ENCODE measurements at places on chromosomes 7 and 10.

GRCh38 chr10:68188835-68189234 lies 43.1 kb downstream of the ATOH7 start:
- no peak for DNase-seq

- no peak for DNase-seq
Observed at GRCh38 chr7:91373111-91373800, 109.0 kb downstream of the FZD1 start.

DNA sequence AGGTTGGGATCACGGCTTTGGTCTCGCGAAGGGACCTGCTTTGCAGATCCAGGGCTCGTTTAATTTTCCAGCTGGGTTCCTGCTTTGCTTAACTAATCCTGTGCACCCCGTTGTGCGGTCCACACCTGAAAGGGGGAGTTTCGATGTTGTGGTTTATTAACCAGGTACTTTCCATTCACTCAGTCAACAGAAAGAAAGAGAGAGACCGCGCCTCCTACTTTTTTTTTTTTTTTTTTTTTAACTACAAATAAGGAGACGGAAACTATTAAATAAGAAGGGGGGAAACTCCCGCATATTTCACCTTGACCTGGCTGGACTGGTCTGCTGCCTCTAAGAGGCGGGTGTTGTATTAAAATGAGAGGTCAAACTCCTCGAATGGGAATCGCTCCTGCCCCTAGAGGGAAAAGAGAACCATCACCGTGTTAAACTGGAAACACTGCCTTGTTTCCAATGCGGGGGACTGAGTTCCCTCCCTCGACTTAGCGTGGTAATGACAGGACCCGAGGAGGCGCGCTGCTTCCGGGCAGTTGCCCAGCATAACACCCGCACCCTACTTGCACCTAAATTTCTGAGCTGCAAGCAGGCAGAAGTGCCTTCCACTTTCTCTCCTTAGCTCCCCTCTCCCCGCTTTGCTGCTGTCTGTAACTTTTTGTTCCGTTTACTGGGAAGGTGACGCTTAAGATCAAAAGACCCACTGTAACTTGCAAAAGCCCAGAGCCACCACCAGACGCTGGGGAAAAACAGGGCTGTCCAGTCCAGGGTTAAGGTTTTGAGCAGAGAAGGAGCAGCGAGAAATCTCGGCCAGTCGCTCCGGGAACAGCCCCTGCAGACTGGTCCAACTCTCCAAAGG lies 1.1 kb upstream of the ITGB8 start:
- no peak for DNase-seq

- DNase-seq, result no peak
Observed at GRCh38 chr7:69822386-69822785, 224.1 kb downstream of the AUTS2 start.

DNA sequence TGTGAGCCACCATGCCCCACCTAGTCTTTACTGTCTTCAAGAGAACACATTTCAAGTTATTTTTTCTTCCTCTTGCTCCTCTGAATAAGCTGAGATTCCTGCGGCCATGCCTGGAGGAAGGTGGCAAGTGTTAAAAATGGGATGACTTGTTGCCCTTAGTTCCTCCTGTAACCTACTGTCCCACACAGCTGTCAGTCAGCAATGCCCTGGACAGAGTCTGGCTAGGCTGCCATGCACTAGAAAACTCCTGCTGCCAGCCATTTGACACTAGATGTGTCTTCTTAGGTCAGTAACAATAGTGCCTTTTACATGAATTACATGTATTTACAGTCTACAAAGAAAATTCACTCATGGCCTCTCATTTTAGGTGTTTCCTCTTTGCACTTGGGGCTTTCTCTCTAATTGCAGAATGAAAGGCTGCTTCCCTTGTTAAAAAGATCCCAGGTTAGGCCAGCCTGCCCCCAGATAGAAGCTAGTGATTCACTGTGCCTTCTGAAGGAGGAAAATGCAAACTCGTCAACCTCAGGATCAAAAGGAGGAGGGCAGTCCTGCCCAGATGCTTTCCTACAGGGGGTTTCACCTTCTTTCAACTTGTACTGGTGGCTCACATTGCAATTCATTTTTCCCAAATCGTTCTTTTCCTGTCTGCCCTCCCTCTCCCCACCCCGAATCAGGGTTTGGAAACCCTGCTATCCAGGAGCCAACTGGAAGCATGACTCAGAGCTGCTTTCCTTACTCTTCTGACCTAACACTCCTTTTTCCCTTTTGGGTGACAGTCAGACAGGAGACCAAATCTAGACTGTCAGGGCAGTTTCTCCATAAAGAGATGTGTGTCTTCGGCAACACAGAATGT lies 136.6 kb downstream of the SPAG6 start:
- DNase-seq, result no peak

DNA sequence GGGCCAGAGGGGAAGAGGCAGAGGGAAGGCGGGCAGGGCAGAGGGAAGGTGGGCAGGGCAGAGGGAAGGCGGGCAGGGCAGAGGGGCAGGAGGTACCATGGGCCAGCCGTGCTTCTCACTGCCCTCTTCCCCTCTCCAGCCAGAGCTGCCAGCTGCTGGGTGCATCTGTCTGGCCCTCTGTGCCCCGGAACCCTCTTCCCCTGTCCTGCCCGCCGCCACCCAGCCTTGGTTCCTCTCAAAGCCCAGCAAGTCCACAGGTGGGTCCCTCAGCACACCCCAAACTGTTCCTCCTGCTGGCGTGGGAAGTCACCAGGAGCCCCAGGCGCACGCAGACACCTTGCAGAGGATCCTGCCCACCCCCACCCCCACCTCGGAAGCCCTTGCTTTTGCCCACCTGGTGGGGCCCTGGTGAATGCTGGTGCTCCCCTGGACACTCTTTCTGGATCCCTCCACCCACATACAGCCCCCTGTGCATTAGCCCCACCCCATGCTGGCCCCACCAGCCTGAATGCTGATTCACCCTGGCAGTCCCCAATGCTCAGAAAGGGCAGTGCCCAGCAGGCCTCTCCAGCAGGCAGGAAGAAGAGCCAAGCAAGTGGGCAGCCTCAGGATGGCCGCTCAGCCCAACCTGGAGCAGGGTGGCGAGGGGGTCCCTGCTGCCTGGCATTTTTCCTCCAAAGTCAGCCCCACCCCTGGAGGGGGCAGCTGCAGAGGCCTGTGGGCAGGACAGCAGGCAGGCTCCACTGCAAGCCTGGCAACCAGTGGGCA lies 1.9 kb upstream of the PWWP2B start:
- no peak for DNase-seq

DNA sequence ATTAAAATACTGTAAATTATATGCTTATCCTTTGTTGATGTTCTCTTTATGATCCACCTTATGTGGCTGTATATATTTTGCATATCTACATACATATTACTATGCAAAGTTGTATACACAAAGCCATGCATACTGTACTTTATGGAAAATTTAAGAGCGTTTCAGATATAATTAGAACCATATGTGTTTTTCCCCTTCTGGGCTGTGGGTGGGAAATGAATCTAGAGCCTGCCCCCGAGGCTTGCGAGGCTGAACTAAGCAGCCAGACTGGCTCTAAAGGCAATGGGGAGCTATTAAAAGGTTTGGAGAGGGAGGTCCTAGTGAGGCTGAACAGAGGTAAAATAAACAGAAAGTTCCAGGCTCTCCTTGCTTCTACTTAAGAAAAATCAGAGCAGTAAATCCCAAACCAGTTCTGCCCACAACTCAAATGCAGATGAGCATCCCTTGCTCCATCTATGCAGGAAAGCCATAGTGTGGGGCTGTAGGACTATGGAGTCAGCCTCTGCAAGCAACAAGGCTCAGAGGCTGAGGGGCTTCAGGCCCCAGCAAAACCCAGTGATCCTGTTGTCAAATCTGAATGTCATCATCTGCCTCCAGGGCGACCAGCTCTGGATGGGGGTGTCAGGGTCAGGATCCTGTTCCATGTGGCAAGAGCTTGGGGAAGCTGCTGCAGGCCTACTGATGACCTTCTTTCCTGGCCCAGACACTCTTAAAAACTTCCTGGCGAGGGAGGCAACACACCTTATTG lies 14.1 kb upstream of the DDIT4 start:
- no peak for DNase-seq

- DNase-seq, result no peak
Observed at GRCh38 chr10:77820349-77820748, 106.2 kb downstream of the DLG5 start.

Measured in CD4-positive, alpha-beta T cell treated with Interleukin-21 for 1 hour (primary cell).